ENCODE measurements at places on chromosomes 4 and X.

DNA sequence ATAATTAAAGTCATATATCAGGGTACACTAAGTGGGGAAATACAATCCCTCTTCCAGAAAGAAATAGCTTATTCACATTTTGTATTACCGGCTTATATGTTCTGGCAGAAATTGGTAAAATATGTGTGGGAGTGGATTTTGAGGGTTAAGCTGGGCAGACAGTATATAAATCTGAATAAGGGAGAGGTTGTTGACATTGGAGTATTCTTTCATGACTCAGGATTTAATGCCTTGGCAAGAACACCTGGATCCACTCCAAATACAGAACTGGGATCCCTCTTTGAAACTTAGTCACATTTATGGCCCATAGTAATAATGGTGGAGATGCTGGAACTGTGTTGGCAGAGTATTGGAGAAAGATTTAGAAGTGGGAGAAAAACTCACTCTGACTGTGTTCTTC is 54.3 kb upstream of the TET2 start:
- H3K4me1 ChIP-seq: no peaks in the 10 kb centered on the region
- H3K27me3 ChIP-seq: peaks cover 8% of the 10 kb centered on the region
- no peak for DNase-seq
- H3K27ac ChIP-seq: no peak overlapping the region
- no peak overlapping the region for H3K4me3 ChIP-seq
- no peaks in the 10 kb centered on the region for H3K36me3 ChIP-seq

DNA sequence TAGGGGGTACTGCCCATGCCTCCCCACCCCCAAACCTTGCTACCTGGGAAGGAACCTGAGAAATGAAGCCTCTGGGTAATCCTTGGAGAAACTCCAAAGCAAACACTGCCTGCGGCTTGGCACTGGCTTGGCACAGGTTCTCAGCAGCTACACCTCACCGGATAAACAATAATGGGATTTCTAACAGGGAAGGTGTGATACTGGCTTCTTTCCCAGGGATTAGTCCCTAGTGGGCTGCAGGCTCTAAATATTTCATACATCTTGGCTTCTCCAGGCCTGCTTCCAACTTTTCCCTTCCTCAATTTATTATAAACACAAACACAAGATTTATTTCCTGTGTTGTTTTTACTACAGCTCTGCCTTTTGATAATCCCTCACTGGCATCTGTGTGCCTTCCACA is 12.5 kb downstream of the SEC24D start:
- DNase-seq: no peak
- H3K4me3 ChIP-seq: no peak overlapping the region

DNA sequence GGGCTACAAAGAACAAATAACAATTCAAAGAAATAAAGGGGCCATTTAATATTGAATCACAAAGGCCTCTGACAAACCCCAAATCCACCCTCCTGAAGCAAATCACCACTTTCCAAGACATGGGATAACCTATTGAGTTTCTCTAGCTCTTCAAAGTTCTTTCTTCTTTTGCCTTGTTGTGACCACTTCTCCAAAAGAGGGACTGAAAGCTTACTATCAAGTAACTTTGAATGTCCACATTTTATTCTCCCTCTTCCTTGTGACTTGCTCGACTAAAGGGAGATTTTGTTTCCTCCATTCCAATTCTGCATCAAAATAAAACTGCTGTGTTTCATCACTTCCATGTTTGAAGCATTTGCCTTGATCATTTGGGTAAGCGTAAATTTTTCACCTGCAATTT is 166.6 kb upstream of the SLC7A11 start:
- H3K27ac ChIP-seq: no peak overlapping the region
- H3K4me1 ChIP-seq: peaks cover 7% of the 10 kb centered on the region
- no peak overlapping the region for H3K4me3 ChIP-seq
- peaks cover 4% of the 10 kb centered on the region for H3K27me3 ChIP-seq
- no peaks in the 10 kb centered on the region for H3K36me3 ChIP-seq

- no peak for DNase-seq
- no peaks in the 10 kb centered on the region for H3K27me3 ChIP-seq
- H3K4me3 ChIP-seq: no peak overlapping the region
- H3K36me3 ChIP-seq: no peaks in the 10 kb centered on the region
- H3K4me1 ChIP-seq: no peaks in the 10 kb centered on the region
- H3K27ac ChIP-seq: no peak overlapping the region
Measured at GRCh38 chrX:133538148-133538547, 122.9 kb upstream of the GPC4 start.

GRCh38 chr4:1234811-1235292 is 14.1 kb downstream of the CTBP1 start:
- no peaks in the 10 kb centered on the region for H3K27me3 ChIP-seq
- peaks cover 15% of the 10 kb centered on the region for H3K4me1 ChIP-seq
- DNase-seq: no peak
- no peak overlapping the region for H3K4me3 ChIP-seq
- peaks cover 64% of the 10 kb centered on the region for H3K36me3 ChIP-seq
